ENCODE measurements at places on chromosomes 2 and 18.

GRCh38 chr18:10951631-10952544 lies 197.5 kb downstream of the PIEZO2 start:
- H3K27me3 ChIP-seq, result no peaks in the 10 kb centered on the region
- no peak for DNase-seq
- no peaks in the 10 kb centered on the region for H3K4me1 ChIP-seq

DNA sequence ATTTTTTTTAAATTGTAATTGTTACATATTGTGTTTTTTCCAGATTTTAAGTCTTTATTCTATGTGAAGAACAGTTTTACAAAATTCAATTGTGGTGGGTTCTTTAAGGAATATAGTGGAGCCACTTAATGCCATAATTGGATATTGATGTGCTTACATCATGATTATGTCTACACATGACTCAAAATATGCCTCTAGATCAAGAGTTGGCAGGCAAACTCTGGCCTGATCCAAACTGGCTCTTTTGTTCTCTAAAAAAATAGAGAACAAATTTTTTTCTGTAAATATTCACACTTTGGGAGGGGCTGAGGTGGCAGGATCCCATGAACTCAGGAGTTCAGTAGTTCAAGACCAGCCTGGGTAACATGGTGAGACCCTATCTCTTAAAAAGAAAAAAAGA lies 8.3 kb downstream of the EHBP1 start:
- H3K27ac ChIP-seq, result no peak overlapping the region
- no peak for DNase-seq
- peaks cover 16% of the 10 kb centered on the region for H3K36me3 ChIP-seq
- no peaks in the 10 kb centered on the region for H3K27me3 ChIP-seq

DNA sequence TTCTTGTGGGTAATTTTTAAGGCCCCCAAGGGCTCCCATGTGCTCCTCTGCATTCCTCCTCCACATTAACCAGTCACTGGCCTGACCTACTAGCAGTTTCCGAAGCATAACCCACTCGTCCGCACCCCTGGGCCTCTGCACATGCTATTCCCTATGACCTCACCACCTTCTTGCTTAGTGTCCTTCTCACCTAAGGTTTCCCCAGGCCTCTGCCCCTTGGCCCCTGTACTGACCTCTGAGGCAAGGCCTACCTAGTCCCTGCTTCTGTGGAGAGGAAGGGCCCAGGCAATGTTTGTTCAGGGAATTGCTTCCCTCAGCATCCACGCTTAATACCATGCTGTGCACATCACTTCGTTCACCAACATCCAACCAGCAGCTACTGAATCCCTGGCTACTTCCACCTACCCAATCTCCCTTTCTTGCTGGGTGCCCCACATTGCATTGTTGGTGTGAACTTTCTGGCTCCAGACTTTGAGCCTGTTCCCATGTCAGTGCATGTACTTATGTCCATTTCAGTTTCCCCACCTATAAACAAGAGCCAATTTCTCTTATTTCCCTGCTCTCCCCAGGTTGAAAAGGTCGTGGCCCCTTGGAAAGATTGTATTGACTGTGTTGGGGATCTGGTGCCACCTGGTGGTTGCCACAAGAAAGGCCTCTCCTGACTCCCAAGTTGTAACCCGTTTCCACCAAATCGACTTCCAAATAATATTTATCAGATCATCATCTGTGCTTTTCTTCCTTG lies 19.2 kb upstream of the TMEM177 start:
- peaks cover 7% of the 10 kb centered on the region for H3K27me3 ChIP-seq
- no peak overlapping the region for H3K4me3 ChIP-seq
- H3K4me1 ChIP-seq, result no peaks in the 10 kb centered on the region
- H3K27ac ChIP-seq, result no peak overlapping the region
- no peaks in the 10 kb centered on the region for H3K36me3 ChIP-seq

- no peak overlapping the region for H3K4me3 ChIP-seq
- no peaks in the 10 kb centered on the region for H3K36me3 ChIP-seq
- peaks cover 7% of the 10 kb centered on the region for H3K4me1 ChIP-seq
- H3K27ac ChIP-seq, result peak overlapping the region; percentile 32
- DNase-seq, result no peak
Measured at GRCh38 chr2:40251137-40251536, 200.8 kb downstream of the SLC8A1 start.

DNA sequence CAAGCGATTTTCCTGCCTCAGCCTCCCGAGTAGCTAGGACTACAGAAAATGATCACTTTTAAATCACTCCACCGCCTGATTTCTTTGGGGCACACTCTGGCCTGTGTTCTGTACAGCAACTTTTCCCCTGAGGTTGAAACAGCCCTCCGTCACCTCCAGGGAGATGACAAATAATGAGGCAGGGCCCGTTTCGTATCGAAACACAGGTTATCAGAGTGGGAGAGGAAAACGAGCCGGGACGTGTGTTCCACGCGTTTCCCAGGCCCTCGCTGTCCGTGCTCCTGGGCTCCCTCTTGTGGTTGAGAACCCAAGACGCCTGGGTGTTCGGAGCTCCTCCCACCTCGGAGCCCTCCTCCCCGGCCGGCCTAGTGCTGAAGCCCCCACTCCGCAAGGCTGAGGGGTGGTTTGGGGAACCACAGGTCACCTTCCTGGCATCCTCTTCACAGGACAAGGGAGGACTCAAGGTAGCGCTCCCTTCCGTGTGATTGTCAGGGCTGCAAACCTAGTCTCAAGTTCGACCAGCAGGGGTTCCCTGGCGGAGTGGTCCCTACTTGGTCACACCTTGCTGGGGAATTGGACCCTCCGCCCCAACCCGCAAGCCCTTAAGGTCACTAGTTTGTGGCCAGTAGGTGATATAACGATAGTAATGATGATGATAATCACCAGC lies 12.8 kb downstream of the ATP6V1B1 start:
- H3K27ac ChIP-seq, result no peak overlapping the region
- peaks cover 2% of the 10 kb centered on the region for H3K4me1 ChIP-seq
- peak; percentile 65 for DNase-seq
- H3K4me3 ChIP-seq, result peak overlapping the region; percentile 51

- H3K27me3 ChIP-seq, result peaks cover 22% of the 10 kb centered on the region
- no peaks in the 10 kb centered on the region for H3K36me3 ChIP-seq
- no peak overlapping the region for H3K27ac ChIP-seq
- no peaks in the 10 kb centered on the region for H3K4me1 ChIP-seq
- no peak for DNase-seq
Measured at GRCh38 chr2:242012956-242013764, 143.6 kb downstream of the RTP5 start.

DNA sequence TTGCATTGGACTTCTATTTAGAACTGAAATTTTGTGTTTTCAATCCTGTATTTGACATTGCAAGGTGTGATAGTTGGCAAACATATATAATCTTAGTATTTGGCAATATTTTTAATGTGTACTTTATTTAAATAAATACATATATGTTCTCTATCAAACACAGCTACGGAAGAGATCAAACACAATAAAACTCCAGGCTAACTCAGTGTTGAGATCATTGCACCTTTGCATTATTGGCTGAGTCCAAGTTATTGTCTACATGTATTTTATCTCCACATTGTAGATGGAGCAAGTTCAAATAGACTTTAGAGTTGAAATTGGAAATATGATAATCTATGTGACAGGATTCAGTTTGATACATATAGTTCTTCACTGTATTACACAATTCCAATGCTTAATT lies 176.7 kb downstream of the ST6GAL2 start:
- H3K36me3 ChIP-seq, result peaks cover 2% of the 10 kb centered on the region
- no peaks in the 10 kb centered on the region for H3K4me1 ChIP-seq
- no peak for DNase-seq
- no peak overlapping the region for H3K27ac ChIP-seq

- H3K27ac ChIP-seq, result peak overlapping the region; percentile 72
- H3K27me3 ChIP-seq, result no peaks in the 10 kb centered on the region
- peaks cover 12% of the 10 kb centered on the region for H3K36me3 ChIP-seq
- H3K4me1 ChIP-seq, result peaks cover 28% of the 10 kb centered on the region
Measured at GRCh38 chr2:190214426-190215194, 105.0 kb downstream of the HIBCH start.

DNA sequence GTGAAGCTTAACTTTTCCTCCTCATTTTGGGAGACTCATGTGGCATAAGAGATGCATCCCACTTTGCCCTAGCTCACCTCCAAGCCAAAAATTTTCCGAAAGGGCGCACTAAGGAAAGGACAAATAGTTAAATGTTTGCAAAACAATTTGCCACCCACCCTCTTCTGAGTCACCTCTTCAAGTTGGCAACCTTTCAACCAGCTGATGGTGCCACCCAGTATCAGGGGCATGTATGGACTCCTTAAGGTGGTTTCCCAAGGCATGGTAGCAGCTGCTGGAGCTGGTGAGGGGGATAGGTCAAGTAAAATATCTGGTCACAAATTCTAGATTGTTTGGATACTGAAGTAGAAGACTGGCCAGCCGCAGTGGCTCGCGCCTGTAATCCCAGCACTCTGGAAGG lies 17.2 kb upstream of the ITGAV start:
- peak overlapping the region; percentile 97 for H3K27ac ChIP-seq
- H3K36me3 ChIP-seq, result peaks cover 3% of the 10 kb centered on the region
- no peak overlapping the region for H3K4me3 ChIP-seq
- no peaks in the 10 kb centered on the region for H3K27me3 ChIP-seq
- no peak for DNase-seq

GRCh38 chr2:188811522-188811921 lies 162.7 kb upstream of the COL3A1 start:
- no peak for DNase-seq
- no peaks in the 10 kb centered on the region for H3K27me3 ChIP-seq
- peak overlapping the region; percentile 28 for H3K27ac ChIP-seq
- H3K4me1 ChIP-seq, result peaks cover 15% of the 10 kb centered on the region

DNA sequence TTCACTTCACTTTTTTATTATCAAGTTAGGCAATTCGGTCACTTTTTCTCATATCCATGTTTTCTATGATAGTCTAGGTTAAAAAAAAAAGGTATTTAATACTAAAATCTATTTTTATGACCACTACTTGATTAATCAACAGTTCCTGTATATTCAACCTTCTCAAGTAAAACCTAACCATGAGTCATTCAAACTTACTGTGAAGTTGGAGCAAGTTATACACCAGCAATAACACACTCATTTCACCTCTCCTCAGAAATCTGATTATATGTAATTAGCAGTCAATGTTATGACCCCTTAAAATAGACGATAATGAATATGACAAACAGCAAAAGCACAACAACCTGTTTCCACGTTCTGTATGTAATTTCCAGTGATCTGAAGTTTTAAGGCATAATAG lies 35.0 kb upstream of the ADAM17 start:
- peaks cover 3% of the 10 kb centered on the region for H3K4me1 ChIP-seq
- no peak for DNase-seq
- H3K4me3 ChIP-seq, result no peak overlapping the region
- no peaks in the 10 kb centered on the region for H3K27me3 ChIP-seq
- peaks cover 37% of the 10 kb centered on the region for H3K36me3 ChIP-seq

DNA sequence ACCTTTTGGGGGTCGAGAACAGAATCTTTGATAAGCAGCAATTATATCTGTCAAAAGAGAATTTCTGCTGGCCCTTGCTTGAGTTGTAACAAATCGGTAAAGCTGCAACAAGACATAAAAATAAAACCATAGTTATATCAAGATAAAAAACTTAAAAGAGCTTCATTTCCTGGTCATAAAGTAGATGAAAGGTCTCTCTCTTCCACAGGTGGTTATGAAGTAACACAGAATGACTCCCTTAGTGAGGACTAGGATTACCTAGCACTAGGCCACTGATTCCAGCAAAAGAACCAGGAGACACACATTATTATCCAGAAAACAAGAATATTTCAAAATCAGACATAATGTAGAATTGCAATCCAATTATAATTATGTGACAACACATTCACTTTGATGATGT lies 5.4 kb downstream of the AFG3L2 start:
- DNase-seq, result no peak
- no peaks in the 10 kb centered on the region for H3K27me3 ChIP-seq
- peak overlapping the region; percentile 36 for H3K27ac ChIP-seq

GRCh38 chr2:165007161-165007744 lies 51.9 kb upstream of the SLC38A11 start:
- DNase-seq, result no peak
- H3K27ac ChIP-seq, result no peak overlapping the region
- no peaks in the 10 kb centered on the region for H3K36me3 ChIP-seq
- H3K4me3 ChIP-seq, result no peak overlapping the region
- H3K27me3 ChIP-seq, result peaks cover 5% of the 10 kb centered on the region

DNA sequence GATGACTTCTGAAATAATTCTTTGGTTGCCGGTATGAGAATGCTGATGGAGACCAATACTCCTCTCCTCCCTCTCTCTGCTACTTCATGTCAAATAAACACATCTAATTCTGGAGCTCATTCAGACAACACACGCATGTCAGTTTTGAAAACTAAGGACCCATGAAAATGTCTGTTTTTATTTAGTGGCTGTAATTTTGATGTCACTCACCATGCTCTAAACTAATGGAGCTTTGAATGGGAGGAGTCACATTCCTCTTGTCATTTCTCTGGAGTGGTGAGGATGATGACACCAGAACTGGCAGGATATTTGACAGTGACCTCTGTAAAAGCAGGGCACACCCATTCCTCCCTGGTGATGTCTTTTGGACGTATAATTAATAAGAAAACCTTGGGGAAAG lies 163.0 kb downstream of the PHLPP1 start:
- H3K27me3 ChIP-seq, result no peaks in the 10 kb centered on the region
- peak overlapping the region; percentile 89 for H3K27ac ChIP-seq
- H3K36me3 ChIP-seq, result peaks cover 3% of the 10 kb centered on the region
- H3K4me1 ChIP-seq, result peaks cover 38% of the 10 kb centered on the region
- H3K4me3 ChIP-seq, result no peak overlapping the region
- no peak for DNase-seq

GRCh38 chr2:39730685-39731302 lies 48.3 kb downstream of the THUMPD2 start:
- H3K27me3 ChIP-seq, result no peaks in the 10 kb centered on the region
- H3K4me1 ChIP-seq, result peaks cover 30% of the 10 kb centered on the region
- no peak overlapping the region for H3K4me3 ChIP-seq
- no peak for DNase-seq
- no peak overlapping the region for H3K27ac ChIP-seq
- H3K36me3 ChIP-seq, result peaks cover 37% of the 10 kb centered on the region

DNA sequence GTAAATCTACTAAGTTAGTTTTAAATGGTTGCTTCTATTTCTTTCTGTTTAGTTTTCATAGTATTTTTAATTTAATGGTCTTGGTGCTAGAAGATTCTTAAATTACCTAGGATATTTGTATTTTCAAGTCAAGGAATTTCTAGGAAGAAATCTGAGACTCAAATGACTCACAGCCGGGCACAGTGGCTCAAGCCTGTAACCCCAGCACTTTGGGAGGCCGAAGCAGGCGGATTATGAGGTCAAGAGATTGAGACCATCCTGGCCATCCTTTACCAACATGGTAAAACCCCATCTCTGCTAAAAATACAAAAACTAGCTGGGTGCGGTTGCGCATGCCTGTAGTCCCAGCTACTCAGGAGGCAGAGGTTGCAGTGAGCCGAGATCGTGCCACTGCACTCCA lies 95.5 kb downstream of the C2orf74 start:
- H3K27me3 ChIP-seq, result no peaks in the 10 kb centered on the region
- H3K36me3 ChIP-seq, result peaks cover 42% of the 10 kb centered on the region
- DNase-seq, result no peak

DNA sequence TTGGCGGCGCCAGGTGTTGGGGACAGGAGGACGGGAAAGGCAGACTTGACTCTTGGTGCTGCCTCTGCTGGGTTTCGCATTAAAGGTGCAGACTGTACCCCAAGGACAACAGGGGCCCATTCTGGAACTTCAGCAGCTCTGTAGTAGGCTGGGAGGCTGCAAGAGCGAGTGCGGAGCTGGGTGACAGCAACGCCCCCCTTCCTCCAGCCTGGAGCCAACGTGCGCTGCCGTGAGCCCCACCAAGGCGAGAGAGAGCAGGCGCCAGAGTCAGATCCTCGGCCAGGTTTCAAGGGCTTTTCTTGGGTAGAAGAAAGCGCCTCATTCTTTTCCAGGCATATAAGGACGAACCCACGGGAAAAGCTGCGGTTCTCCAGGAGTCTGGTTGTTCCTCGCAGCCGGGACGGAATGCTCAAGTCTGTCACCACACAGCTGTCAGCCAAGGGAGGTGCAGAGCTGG lies 1.9 kb downstream of the DOK6 start:
- no peak overlapping the region for H3K27ac ChIP-seq
- H3K4me1 ChIP-seq, result peaks cover 26% of the 10 kb centered on the region
- no peaks in the 10 kb centered on the region for H3K36me3 ChIP-seq
- no peak for DNase-seq
- H3K27me3 ChIP-seq, result peaks cover 69% of the 10 kb centered on the region
